ENCODE measurements at places on chromosomes 16 and 17.
A peak's percentile ranks its signal among the peaks of the same experiment; 100 is the strongest.

DNA sequence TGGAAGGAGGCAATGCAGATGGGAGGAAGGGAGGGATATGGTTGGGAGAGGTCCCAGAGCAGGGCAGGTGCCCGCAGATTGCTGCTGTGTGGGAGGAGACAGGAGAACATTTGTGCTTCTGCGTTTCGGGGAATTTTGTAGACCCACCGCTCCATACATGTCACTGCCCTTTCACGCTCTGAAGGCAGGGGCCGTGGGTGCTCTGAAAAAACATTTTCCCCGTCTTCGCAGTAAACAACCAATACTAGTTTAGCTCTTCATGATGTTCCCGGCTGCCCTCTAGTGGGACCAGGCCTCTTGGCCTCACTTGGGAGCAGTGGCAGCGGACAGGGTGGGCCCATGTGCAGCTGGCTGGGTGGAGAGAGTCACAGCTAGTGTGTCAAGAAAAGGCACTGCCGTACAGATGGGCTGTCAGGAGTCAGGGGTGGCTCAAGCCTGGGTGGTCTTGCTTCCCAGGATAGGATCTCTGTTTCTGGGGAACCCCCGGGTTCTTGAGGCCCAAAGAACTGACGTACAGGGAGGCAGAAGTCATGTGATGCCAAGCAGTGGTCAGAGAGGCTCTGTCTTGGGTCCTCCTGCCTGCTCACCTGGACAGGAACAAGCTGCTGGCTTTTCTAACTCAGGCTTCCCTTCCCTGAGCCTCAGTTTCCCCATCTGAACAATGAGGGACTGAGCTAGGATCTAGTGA is 46.5 kb upstream of the CPNE2 start:
- no peak for DNase-seq

GRCh38 chr17:80795754-80796153 is 195.9 kb upstream of the CHMP6 start:
- DNase-seq = no peak

DNA sequence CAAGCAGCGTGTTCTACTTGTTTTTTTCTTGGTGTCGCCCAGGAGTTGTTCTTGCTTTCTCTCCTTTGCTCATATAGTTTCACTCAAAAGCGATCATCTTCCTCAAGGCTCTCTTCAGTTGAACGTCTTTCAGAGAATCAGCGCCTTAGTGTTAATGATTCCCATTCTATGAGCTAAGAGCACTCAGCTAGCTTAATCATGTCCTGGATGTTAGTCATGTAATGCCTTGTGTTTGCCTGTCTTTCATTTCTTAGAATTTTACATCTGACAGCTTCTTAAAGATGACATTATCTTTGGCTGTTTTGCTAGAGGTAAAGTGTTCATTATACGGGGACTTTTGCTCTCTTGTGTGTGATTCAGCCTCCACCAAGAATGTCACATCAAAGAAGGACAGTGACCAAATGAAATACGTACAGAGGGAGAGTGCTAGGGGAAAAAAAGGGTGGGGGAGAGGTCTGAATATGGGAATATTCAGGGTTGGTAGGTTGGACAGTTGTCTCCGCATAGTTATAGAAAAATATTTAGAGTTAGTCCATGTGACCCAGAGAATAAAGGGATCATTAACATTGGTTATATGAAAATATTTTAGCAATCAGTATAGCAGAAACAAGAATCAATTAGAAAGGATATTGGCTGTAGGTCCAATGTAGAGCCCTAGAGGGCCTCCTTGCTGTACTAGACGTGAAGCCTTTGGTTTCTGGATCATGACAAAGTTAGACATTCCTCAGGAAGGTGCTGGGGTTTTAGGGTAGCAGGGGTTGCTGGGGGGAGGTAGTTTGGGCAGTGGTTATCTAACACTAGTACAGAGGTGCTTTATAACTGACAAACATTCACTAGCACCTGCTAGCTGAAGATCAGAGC is 31.9 kb upstream of the ANKFN1 start:
- DNase-seq = no peak

DNA sequence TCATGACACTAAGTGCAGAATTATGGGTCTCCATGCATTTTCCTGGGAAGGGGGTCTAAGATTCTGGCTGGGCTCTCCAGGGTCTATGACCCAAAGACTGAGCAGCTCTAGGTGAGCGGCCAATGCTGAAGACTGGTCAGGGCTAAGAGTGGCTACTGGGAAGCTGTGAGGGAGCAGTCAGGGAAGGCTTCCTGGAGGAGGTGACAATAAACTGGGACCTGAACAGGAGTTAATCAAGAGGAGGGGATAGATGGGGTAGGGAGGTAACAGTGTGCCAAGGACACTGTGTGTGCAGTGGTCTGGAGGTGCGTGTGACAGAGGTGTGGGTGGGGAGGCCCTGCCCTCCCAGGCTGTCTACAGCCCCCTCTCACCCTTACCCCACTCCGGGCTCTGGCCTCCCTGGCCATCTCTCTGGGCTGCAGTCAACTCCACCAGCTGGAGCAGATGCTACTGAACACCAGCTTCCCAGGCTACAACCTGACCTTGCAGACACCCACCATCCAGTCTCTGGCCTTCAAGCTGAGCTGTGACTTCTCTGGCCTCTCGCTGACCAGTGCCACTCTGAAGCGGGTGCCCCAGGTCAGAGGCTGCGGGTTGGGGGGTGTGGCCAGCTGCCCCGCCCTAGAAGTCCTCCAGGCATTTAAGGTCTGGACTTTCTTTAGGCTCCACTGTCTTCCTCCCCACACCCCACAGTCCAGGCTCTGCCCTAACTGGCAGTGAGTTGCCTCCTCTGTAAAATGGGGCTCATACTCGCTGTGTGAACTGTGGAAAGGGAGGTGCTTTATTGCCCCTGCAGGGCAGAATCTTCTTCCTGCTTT is 20.4 kb downstream of the ADGRG5 start:
- DNase-seq = no peak

DNA sequence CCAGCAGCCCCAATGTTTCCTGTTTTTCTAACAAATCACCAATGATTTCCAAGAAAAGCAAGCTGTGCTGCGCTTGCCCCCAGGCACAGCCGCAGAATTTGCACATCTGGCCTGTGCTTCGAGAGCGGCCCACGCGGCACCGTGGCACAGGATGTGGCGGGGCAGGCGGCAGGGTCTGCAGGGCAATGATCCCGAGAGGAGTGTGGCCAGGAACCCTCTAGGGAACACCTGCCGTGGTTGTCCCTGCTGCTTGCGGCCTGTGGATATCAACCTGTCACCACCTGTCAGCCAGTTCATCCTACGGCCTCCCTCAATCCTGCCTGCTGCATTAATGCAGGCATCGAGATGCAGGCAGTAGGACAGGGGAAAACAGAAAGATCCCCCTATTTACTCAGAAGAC is 24.0 kb downstream of the PIK3R5 start:
- DNase-seq = peak; percentile 55

DNA sequence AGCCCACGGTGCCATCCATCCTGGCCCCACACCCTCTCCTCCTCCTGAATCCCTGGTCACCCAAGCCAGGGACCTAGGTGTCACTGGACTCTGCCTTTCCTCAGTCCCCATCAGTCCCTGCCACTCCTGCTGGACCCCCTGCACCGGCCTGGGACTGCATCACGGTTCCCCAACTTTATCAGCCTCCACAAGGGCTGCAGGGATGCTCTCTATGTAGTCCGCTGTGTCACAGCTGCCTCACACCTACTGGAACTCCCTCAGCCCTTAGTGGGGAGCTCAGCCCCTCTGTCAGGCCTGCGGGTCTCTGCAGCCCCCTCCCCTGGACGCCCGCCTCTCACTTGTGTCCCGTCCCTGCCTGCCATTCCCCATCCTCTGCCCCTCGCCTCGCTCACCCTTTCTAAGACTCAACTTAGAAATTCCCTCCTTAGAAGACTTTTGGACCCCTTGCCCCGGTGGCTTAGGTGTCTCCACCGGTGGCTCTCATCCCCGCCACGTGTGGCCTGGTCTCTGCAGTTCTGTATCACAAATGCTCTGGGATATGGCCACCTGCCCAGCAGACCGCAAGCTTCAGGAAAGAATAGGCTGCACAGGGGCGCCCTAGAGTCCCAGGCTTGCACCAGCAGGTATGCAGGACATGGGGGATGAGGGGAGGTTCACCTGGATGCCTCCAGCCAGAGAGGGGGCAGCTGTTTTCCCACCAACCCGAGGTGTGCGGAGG is 62.9 kb downstream of the PRMT7 start:
- DNase-seq = no peak

GRCh38 chr17:30323895-30324319 is 9.9 kb downstream of the TMIGD1 start:
- no peak for DNase-seq

DNA sequence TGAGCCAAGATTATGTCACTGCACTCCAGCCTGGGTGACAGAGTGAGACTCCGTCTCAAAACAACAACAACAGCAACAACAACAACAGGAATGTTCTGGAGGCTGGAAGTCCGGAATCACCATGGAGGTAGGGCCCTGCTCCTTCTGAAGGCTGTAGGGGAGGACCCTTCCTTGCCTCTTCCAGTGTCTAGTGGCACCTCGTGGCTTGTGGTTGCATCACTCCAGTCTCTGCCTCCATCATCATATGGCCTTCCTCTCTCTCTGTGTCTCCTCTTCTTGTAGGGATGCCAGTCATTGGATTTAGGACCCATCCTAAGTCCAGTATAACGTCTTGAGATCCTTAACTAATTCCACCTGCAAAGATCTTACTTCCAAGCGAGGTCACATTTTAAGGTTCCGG is 14.0 kb downstream of the NAGPA start:
- no peak for DNase-seq

DNA sequence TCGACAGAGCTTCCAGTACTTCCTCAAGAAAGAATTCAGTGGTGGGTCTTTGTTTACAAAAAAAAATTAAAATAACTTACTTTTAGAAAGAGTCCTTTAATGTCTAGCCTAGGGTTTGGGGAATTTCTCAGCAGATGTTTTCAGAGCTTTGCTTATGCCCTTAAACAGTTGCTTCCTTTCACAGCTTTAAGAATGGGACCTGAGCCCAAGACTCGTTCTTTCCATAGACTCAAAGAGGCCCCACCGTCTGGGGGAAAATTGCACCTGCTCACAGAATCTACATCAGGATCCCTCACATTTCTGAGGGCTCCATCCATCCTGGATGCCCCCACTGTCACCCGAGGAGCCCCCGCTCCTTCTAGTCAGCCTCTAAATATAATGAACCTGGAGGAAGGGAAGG is 60.0 kb downstream of the RGS9 start:
- DNase-seq = no peak

DNA sequence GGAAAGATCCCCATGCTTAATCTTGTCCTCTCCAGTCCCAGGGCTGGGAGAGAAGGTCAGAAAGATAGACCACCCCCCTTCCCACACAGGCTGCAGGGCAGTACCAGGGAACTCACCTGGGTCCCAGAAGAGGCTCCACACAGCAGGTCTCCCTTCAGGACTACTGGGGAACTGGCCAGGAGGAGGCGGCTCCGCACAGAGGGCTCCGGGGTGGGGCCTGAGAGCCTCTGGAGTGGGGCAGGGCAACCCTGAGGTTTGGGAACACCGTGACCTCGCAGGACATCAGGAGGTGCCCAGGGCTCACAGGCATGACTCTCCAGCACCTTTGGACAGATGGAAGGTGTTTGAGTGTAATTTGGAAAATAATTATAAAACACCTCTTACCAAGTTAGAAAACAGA is 11.0 kb downstream of the ABCA3 start:
- DNase-seq = no peak

DNA sequence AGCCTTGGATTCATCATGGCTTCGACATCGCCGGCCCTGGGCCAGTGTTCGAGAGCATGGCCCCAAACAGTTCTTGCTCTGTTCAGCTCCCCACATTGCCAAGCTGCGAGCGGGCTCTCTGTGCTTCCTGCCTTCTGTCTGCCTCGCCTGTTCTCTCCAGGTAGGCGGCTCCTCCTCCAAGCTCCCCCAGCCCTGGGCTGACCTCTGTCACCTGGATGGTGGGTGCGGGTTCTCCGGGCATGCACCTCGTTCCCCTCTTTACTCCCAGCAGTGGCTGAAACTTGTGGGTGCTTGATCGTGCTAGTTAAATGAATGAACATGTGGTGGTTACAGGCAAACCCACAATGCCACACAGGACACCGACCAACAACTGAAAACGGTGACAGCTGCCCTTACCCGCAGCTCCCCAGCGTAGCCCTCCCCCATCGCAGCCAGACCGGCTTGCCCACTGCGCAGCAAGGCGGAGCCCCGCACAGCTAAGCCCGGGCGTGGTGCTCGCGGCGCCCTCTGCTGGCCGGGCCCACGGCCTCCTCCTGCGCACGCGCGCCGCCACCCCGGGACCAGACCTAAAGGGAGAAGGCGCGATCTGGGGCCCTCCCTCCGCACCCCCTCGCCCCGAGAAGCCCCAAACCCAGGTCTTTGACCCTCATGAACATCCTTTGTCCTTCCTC is 23.0 kb upstream of the EIF1 start:
- peak; percentile 91 for DNase-seq

GRCh38 chr17:1485423-1486376 is 6.8 kb downstream of the MYO1C start:
- peak; percentile 37 for DNase-seq

- no peak for DNase-seq
Observed at GRCh38 chr16:80680839-80681238, 123.6 kb downstream of the CDYL2 start.

DNA sequence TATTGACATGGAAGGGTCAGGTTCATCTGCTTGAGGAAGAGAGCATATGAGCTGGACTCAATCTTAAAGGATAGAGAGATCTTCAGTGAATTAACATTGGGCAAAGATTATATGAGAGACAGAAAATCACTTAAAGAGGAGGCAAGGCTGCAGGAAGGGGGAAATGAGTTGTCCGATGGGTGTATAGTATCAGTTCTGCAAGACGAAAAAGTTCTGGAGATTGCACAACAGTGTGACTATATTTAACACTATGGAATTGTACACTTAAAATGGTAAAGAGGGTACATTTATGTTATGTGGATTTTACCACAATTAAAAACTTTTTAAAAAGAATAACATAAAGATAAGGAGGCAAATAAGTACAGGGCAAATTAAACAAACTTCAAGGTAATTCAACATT is 80.7 kb downstream of the HELZ start:
- DNase-seq = no peak

DNA sequence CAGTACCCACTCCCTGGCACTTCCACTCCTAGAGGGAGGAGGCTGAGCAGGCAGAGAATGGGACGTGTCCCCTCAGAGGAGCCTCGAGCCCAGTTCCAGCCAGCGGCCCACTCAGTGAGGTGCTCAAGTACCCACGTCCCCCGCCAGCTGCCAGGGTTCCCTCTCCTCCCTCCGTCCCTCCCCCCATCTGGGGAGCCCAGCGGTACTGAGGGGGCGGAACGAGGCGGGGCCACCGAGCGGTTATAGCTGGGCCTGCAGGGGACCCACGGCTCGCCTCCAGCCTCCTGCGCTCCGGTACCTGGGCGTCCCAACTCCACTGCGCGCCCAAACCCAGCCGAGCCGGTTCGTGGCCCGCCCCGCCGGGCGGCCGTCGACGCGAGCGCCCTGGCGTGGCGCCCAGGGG is at the start of gene NPW:
TSS of gene NPW (plus strand) at position 268 of the 403 bp plus-strand sequence.
- no peak for DNase-seq
